ENCODE measurements at places on chromosomes 6 and 20.

DNA sequence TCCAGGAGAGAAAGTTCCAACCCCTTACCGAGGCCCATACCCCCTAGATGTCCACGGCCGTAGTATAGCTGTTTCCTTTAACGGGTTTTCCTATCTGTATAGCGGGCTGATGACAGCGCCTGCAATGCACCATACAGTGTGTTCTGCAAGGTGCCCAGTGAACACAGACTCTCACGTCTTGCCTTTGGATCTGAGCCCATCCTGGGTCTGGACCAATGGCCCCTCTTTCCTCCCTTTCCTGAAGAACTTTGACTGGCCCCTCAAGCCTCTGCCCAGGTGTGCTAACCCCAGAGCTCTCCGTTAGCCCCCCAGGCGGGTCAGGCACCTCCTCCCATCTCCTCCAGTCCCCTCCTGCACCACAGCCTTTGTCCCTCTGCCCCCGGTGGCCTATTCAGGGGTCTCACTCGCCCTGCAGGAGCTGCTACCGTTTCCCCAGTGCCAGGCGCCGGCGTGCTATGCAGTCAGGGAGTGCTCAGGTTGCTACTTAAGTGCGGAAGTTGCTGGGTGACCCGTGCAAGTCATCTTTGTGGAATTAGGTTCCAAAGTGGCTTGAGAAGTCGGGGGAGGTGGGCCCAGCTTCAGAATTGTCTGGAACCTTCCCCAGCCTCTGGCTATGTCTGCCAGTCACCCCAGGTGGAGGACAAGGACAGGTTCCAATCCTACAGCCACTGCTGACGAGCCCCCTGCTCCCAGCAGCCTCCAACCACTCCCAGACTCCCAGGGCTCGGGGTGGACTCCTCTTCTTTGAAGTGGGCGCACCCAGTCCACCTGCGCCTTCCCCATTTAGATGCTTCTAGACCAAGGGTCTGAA, 35.0 kb upstream of the ZBP1 start:
- DNase-seq = no peak

GRCh38 chr6:17004269-17004668, 97.6 kb upstream of the STMND1 start:
- DNase-seq = no peak

DNA sequence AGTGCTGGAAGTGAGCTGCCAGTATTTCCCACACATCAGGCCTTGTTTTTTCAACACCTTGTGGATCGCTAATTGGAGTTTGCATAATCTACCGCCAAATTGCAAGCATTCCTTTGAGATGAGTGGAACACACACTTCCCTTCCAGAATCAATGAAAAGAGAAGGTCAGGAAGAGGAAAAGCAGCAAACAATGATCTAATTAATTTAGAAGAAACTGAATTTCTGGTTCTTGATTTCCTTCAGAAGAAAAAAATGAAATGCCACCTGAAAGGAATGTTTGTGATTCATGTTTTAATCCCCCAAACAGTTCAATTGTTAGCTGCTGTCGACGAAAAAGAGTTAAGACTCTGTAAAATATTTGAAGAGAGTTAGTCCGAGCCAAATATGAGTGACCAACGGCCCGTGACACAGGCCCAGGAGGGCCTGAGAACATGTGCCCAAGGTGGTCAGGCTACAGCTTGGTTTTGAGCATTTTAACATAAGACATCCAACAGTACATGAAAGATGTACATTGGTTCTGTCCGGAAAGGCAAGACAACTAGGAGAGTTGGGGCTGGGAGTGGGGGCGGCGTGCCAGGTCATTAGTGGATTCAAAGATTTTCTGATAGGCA, 182.3 kb downstream of the MTFR2 start:
- DNase-seq = no peak

GRCh38 chr20:41213150-41213820, 75.9 kb downstream of the PLCG1 start:
- no peak for DNase-seq

GRCh38 chr20:51430198-51430950, 112.1 kb downstream of the NFATC2 start:
- no peak for DNase-seq

DNA sequence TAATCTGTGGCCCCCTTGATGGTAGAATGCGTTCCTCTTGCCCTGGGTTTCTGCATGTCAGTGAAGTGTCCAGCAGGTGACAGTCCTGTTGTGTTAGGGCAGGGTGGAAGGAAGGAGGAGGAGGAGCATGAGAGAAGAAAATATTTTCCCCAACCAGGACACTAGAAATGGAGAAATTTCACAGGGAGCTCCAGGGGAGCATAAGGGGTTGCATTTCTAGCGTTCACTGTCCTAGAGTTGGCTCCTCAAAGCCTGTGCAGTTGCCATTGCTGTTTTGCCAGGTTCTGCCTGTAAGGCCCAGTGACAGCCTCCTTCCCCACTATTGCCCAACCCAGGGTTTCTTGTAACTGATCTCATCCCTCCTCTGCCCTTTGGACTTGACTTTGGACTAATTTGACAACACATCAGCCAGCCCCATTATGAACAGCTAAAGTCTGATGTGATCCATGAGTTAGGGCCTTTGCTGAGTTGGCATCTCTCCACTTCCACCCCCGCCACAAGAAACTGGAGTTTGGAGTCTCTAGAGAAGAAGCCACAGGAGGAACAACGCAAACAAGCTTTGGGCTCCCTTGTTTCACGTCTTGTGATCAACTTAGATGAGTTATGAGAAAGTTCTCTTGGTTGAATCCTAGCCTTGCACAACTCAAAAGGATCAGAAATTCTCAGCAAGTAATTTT, 14.0 kb upstream of the FAM50B start:
- DNase-seq = no peak

GRCh38 chr20:12467758-12468157, 541.0 kb upstream of the SPTLC3 start:
- DNase-seq = no peak

GRCh38 chr20:56762401-56762800, 133.3 kb downstream of the TFAP2C start:
- no peak for DNase-seq

GRCh38 chr6:157497579-157497978, 116.6 kb downstream of the ZDHHC14 start:
- DNase-seq = no peak

- DNase-seq = no peak
These were observed 29.6 kb downstream of the PSMB1 start for GRCh38 chr6:170523256-170524171.

DNA sequence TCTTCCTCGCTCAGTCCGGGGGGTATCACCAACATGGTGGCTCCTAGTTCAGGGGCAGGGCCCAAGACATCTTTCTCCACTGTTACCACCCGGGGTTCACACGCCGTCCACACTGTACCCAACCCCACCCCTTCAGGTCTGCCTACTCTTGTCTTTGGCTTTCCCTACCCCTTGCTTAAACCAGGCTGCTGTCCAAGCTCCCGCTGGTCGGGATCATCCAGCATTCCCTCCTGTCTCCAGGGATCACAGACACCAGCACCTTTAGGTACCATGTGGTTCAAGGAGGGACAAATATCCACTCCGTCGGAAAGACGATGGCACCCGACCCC, 395 bp downstream of the NELFE start:
- DNase-seq = no peak

DNA sequence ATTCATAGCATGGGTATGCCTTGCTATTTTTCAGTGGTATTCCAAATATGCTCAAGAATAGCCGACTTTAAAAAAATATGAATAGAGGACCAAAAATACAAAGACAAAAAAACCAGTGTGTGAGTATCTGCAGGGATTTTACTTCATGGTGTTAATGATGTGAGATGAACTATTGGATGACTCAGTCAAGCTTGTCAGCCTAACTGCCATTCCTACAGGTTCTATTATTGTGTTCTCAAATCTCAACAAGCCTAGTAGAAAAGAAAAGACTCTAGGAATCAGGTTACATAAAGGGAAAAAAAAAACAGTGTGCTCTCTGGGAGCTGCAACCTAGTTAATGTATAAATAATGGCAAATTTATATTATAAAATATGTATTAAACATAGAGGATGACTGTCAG, 588.4 kb upstream of the BTBD3 start:
- no peak for DNase-seq

DNA sequence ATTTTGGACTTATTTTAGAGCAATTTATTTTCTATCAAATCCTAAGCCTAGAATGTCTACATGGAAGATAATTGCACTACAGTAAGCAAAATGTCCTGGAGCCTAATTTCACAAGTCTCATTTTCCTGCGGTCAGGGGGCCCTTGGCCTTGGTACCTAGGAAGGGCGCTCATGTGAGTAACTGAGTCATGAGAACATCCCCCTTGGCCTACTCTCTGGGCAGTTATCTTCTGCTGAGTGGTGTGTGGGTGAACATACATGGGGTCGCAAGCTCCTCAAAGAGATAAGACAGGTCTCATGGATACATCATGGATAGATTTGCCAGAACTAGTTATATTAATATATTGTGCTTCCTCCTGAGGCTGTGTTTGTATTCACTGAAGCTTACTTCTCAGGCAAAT, 211.2 kb upstream of the MARCKS start:
- no peak for DNase-seq

- no peak for DNase-seq
These were observed 25.8 kb downstream of the SERPINB9 start for GRCh38 chr6:2877057-2877882.

DNA sequence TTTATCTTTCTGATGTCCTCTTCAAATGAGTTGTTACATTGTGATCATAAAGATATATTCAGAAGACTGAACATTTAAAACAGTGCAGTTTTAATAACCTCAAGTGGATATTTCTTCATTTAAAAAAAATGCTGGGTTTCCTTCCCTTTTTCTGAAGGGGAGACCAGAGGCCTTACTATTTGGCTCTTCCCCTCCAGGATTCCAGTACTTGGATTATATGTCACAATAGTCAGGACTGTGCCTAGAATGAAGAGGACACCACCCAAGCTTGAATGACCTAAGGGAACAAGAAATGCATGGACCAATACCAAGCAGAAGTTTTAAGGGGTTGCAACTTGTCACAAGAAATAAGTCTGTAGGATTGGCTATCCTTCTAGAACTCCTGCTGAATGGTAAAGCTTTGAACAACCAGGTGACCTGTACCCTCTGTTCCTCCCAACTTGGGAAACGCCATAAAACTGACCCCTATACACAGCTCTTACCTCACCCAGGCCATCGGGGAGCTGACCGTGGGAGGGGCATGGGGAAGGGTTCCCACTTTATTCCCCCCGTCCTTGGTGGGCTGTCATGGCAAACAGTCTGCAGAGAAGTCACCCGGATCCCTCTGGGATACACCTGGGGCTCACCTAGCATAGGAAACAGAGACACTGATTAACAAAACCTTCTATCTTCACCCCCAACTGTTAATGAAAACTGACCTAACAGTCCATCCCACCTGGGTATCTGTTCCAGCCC, 2.0 kb downstream of the FRS3 start:
- DNase-seq = no peak

GRCh38 chr6:132316970-132317369, 84.3 kb downstream of the MOXD1 start:
- DNase-seq = no peak

- no peak for DNase-seq
These were observed 21.9 kb upstream of the TFAP2C start for GRCh38 chr20:56607061-56607704.

- DNase-seq = no peak
These were observed 42.4 kb downstream of the SSR1 start for GRCh38 chr6:7270320-7271204.

GRCh38 chr6:87976616-87977015, 71.0 kb upstream of the SPACA1 start:
- DNase-seq = no peak

DNA sequence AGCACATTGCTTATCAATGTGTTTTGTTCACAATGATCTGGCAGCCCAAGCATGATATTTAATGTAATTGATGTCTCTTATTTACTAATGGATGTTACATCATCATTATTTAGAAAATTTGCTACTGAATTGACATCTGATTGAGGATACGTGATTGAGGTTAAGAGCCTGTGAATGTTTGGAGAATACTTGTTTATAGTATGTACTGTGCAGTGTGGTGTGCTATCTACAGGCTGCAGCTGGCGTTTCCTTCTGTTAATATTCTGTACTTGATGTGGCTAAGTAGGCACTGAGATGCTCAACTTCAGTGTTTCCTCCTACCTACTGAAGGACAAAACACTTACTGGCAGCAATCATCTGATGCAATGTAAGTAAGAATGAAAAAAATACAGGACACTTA, 709.6 kb upstream of the FLRT3 start:
- DNase-seq = no peak

GRCh38 chr6:44696686-44697085, 309.2 kb downstream of the CDC5L start:
- DNase-seq = no peak

DNA sequence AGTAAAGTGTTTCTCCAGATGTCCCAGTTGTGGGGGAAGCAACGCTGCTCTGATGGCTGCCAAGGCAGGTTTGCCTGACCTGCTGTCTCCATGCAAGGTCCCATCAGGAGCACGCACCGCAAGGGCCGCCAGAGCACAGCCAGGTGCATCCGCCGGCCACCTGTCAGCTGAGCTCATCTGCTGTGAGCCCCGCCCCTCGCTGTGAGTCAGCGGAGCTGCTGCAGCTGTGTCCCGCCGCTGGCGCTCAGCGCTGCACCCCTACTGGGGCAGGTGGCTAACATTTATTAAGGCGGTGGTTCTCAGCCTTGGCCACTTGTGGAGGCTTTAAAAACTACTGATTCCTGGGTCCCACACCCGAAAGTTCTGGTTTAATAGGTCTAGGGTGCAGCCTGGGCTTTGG, 225.7 kb downstream of the UST start:
- DNase-seq = no peak

DNA sequence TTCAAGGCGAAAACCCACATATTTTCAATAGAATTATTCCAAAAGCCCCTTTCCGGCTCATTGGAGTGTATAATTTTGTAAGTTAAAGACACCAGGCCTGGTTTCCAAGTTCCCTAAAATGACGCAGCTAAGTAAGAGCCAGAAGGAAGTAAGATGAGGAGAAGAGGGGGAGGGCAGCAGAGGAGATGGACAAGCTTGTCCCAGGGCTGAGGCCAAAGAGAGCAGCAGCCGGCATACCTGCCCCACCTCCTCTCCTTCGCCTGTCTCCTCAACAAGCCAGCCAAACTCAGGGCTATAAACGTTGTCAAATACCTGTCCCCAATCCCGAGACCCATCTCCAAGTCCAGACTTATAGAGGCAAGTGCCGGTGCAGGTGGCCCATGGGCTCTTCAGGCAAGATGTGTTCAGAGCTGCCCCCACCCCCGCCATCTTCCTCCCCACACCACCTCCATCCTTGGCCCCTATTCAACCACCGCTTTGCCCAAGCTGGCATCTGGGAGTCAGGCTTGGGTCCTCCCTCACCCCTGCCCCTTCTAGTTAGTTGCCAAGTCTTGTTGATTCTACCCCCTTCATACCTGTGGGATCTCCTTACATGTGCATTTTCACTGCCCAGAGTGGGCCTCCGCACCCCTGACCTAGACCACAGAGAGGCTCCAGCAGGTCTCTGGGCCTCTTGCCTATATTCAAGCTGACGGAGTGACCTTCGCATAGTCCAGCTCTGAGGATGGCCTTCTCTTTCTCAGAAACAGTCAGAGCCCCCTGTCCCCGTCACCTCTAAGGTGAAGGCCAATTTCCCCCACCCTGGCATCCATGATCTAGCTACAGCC, 75.7 kb upstream of the SIRPA start:
- DNase-seq = no peak

- no peak for DNase-seq
These were observed 90.1 kb downstream of the ANKRD60 start for GRCh38 chr20:58138395-58138794.

- DNase-seq = no peak
These were observed 307.2 kb upstream of the THEMIS start for GRCh38 chr6:128208078-128208477.

GRCh38 chr20:63254606-63255384, 532 bp upstream of the NKAIN4 start:
- DNase-seq = no peak

All from stimulated activated effector memory CD8-positive, alpha-beta T cell treated with anti-CD3 and anti-CD28 coated beads, Interleukin-12 subunit alpha, Interleukin-12 subunit beta, amount 100 ng/mL, for 72 hours (primary cell).